Mesenteric fat pad (tissue), 1 donor: ENCODE measurements at places on chromosomes 5 and 9. TPM values are rescaled to one million over a fixed set of nuclear protein-coding genes. Genes with fewer than 3 reads are reported as not detected.
A peak's percentile ranks its signal among the peaks of the same experiment; 100 is the strongest.

DNA sequence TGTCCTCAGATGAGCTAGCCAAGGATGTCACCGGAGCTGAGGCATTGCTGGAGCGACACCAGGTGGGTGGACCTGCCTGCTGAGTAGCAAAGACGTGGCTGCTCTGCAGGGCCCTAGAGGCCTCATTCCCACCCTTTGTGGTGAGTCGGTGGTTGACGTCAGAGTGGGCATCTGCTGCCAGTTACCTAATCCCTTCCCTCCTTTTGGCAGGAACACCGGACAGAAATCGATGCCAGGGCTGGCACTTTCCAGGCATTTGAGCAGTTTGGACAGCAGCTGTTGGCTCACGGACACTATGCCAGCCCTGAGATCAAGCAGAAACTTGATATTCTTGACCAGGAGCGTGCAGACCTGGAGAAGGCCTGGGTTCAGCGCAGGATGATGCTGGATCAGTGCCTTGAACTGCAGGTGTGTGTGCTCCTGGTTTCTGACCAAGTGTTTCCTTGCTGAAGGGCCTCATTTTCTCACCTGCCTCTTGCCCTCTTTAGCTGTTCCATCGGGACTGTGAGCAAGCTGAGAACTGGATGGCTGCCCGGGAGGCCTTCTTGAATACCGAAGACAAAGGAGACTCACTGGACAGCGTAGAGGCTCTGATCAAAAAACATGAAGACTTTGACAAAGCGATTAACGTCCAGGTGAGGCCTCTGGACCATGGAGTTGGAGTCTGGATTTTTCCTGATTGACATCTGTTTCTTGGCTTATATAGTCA is 48.9 kb downstream of the DYNC2I2 start:
- DNase-seq, result no peak

DNA sequence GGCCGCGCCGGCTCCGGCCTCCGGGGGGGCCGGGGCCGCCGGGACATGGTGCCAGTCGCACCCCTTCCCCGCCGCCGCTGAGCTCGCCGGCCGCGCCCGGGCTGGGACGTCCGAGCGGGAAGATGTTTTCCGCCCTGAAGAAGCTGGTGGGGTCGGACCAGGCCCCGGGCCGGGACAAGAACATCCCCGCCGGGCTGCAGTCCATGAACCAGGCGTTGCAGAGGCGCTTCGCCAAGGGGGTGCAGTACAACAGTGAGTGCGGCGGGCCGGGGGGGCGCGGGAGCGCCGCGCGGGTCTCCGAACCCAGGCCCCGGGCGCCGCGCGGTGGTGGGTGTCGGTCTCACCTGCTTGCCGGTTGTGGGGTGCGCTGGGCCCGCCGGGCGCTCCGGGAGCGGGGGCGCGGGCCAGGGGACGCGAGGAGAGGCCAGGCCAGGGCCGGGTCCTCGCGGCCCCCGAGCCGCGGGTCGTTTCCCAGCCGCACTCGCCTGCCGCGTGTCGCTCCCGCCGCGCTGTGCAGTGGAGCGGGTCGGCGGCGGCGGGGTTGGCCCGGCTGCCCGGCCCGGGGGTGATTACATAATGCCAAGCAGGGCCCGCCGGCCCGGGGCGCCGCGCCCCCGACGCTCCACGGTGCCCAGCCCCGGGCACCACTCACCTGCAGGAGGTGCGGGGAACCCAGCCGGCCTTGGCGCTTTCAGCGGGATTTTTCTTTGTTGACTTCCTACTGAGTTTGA is 492 bp downstream of the RABL6 start:
- DNase-seq, result no peak

GRCh38 chr5:178413988-178414387 is 176.2 kb downstream of the COL23A1 start:
- DNase-seq, result peak; percentile 26

DNA sequence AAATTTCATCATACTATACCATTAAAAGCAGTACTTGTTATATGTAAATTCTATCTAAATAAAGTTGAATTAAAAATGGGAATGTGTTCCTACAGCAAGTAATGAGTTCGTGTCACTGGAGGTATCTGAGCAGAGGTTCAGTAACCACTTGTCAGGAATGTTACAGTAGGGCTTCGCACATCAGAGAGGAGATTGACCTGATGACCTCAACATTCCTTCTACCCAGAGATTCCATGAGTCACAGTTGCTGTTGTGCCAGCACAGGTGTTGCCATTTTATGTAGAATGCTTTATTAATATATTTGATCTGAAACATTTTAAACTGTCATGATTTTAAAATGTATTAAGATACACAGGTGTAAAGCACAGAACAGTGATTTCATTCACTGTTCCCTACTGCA is 60.3 kb downstream of the STX17 start:
- DNase-seq, result no peak

GRCh38 chr5:91119981-91120850 is 262.9 kb downstream of the ARRDC3 start:
- DNase-seq, result no peak

DNA sequence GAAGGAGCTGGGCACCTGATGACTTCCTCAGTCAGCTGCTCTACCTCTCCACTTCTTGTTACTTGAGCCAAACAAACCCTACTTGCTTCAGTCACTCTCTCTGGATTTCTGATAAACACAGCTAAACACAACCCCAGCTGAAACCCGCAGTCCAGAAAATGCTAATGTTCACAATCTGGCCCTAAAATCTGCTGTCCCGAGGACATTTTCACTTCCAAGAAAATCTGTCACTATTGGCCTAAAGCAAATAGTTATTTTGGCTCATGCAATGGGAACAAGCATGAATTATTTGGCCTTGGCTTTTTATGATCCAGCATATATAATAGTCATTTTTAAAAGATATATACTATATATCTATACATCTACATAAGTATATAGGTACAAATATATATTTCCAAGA is 19.1 kb downstream of the FAM81B start:
- DNase-seq, result no peak

- DNase-seq, result no peak
Observed at GRCh38 chr5:26802944-26803343, 235.4 kb downstream of the CDH9 start.

DNA sequence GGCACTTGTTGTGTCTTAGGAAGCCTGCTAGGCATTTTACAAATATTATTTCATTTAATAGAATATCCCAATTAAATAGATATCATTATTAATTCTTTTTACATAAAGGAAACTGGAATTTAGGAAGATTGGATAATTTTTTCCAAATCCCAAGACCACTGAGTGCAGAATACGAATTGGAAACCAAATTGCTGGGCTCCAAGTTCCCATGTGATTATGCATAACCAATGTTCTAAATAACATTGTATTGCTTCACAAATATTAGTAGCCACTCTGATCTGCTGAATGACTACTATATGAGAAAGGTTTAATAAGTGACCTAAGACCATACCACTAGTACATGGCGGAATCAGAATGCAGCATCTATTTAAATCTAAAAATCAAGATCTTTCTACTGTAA is 57.7 kb downstream of the ALDH1A1 start:
- DNase-seq, result no peak

DNA sequence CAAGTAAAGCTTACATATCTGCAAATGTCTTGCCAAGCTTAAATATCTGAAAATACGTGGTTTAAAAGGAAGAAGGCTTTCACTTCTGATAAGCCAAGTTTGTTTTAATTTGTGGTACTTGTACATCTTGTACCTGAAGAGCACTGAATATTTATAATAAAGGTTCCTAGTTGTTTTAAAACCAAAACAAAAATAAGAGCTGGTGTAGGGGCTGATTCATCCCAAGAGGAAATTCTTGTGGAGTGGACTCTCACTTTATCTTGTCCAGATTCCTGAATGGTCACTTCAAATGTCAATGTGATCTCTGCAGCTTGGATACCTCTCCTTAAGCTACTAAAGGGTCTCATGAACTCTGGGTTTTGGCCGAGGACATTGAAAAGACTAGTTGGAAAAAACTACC is 29.5 kb downstream of the MAMDC2 start:
- no peak for DNase-seq

DNA sequence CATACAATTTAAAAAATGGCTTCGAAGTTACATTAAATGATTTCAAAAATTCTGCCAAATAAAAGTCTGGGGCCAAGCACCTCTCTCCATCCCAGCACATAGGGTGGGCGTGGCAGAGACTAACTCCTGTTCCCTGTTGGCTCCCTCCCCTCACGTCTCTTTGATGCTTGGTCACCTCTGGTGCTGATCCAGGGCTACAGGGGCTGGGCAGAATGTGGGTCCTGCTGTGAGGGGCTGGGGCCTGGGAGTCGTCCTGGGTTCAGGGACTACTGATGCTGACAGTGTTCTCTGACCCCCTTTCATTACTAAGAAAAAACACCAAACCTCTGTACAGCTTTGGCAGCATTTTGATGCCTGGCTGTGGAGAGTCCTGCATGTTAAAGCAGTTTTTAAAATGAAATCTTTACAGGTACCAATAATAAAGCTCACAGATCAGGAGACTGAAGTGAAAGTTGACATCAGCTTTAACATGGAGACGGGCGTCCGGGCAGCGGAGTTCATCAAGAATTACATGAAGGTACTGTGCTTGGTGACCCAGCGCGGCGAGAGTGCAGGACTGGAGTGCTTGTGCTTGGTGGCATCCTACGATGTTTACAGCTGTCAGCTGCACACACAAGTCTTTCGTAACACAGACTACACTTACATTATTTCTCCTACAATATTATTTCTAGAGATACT is 29.0 kb downstream of the TENT4A start:
- peak; percentile 41 for DNase-seq

- no peak for DNase-seq
Observed at GRCh38 chr5:158538506-158539074, 561.1 kb downstream of the EBF1 start.

DNA sequence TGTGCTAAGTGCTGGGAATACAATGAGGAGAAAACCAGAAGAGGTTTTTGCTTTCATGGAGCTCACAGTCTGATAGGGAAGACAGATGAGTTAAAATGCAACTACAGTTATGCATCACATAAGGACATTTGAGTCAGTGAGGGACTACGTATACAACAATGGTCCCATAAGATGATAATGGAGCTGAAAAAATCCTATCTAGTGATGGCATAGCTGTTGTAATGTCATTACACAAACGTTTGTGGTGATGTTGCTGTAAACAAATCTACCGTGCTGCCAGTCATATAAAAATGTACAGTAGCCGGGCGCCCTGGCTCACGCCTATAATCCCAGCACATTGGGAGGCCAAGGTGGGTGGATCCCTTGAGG is 110.1 kb upstream of the RAD23B start:
- DNase-seq, result no peak

- DNase-seq, result no peak
Observed at GRCh38 chr5:179192891-179193470, 132.8 kb downstream of the ZNF354C start.

GRCh38 chr5:148981353-148981752 is 81.5 kb downstream of the SH3TC2 start:
- no peak for DNase-seq

GRCh38 chr9:116566677-116567488 is 120.2 kb upstream of the TRIM32 start:
- DNase-seq, result no peak

- no peak for DNase-seq
Observed at GRCh38 chr5:169717288-169717687, 80.2 kb downstream of the DOCK2 start.

Gene GMCL2
- total RNA-seq, result not detected

Gene PCDHA12
- total RNA-seq, result 0.29 TPM

Gene SELENOP
- 807 TPM for total RNA-seq

Gene MYORG
- total RNA-seq, result 10.1 TPM

Gene NIPSNAP3A
- total RNA-seq, result 25.1 TPM

Gene PCDHGB7
- total RNA-seq, result 8.1 TPM

Gene XRCC4
- total RNA-seq, result 7.4 TPM

Gene PMPCA
- total RNA-seq, result 47.3 TPM
